IPS DF 6.9 (cell line): ENCODE measurements at places on chromosomes 16 and 17.
A peak's percentile ranks its signal among the peaks of the same experiment; 100 is the strongest.

GRCh38 chr17:75345514-75346167, 56.4 kb upstream of the SLC25A19 start:
- H3K4me3 ChIP-seq = no peak overlapping the region
- peaks cover 18% of the 10 kb centered on the region for H3K4me1 ChIP-seq
- no peaks in the 10 kb centered on the region for H3K36me3 ChIP-seq
- no peak overlapping the region for H3K27ac ChIP-seq

DNA sequence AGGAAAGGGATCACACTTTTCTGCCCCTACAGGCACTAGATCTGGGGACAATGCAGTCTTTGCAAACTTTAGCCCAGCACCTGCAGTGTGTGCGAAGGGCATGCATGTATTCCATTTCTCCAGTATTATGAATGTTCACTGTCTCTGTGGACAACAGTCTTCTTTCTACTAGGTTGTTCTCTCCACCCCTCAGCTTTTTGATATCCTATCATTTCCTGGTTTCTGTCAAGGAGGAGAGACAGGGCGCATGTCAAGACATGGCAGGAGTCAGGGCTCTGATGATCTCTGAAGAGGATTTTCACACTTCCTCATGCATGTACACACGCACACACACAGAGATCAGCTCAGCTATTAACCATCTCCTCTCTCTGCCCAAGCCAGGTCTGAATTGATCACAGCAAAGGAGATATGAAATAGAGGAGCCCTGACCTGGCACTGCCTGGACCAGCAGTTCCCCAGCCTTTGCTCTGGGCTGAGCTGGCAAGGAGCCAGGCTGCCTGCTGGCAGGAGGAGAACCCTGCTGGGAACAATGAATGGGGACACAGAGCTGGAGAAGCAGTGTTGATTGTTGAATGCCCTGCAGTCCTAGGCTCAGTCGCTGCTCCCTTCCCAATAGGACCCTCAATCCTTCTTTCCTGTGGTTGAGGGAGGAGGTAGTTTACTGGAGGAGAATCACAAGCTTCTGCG, 2.6 kb downstream of the GPR179 start:
- H3K27ac ChIP-seq = no peak overlapping the region
- H3K27me3 ChIP-seq = no peaks in the 10 kb centered on the region
- H3K36me3 ChIP-seq = no peaks in the 10 kb centered on the region

GRCh38 chr16:87086575-87086974, 230.6 kb downstream of the C16orf95 start:
- no peaks in the 10 kb centered on the region for H3K4me1 ChIP-seq
- H3K27ac ChIP-seq = no peak overlapping the region
- no peak overlapping the region for H3K4me3 ChIP-seq
- H3K36me3 ChIP-seq = no peaks in the 10 kb centered on the region

- no peak overlapping the region for H3K4me3 ChIP-seq
- no peak for DNase-seq
- no peak overlapping the region for H3K27ac ChIP-seq
- no peaks in the 10 kb centered on the region for H3K36me3 ChIP-seq
- H3K4me1 ChIP-seq = no peaks in the 10 kb centered on the region
These were observed 6.3 kb upstream of the ZCCHC14 start for GRCh38 chr16:87499189-87499486.

DNA sequence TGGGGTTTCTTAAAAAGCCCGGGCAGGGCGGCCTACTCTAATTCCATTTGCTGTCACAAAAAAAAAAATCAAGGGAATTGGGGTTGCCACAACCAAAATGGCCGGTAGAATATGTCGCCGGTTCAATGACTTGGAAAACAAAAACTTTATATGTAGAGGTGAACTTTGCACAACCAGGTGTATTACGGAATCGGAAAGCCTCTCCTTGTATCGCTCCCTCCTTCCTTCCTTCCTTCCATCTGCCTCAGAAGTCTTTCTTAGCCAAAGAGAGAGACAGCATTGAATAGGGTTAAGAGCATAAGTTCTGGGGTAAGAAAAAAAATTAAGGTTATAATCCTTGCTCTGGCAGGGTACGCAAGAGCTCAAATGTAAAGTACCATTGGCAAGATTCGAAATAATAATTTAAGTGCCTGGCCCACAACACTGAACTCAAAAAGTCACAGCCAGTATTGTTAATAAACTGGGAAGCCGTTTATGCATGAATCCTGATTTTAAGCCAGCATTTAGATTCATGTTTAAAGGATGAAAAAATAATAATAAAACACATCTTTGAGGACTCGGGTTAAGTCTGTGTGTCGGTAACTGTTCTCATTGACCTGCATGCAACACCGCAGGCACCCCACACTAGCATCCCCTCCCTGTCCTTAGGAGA, 522 bp upstream of the GLG1 start:
- H3K4me3 ChIP-seq = peak overlapping the region; percentile 95; the same call in 1 of the 2 replicates
- no peak overlapping the region for H3K27ac ChIP-seq
- no peak for DNase-seq
- no peaks in the 10 kb centered on the region for H3K27me3 ChIP-seq

GRCh38 chr17:40436636-40437035, 6.6 kb upstream of the IGFBP4 start:
- H3K4me1 ChIP-seq = peaks cover 1% of the 10 kb centered on the region; the same call in 1 of the 2 replicates
- H3K27me3 ChIP-seq = no peaks in the 10 kb centered on the region
- no peaks in the 10 kb centered on the region for H3K36me3 ChIP-seq
- DNase-seq = no peak
- no peak overlapping the region for H3K4me3 ChIP-seq
- no peak overlapping the region for H3K27ac ChIP-seq

- DNase-seq = no peak
- H3K27me3 ChIP-seq = no peaks in the 10 kb centered on the region
- no peak overlapping the region for H3K27ac ChIP-seq
- H3K4me3 ChIP-seq = no peak overlapping the region
- H3K4me1 ChIP-seq = no peaks in the 10 kb centered on the region
These were observed 26.8 kb upstream of the GOSR1 start for GRCh38 chr17:30450125-30451027.

- H3K4me3 ChIP-seq = no peak overlapping the region
- no peak overlapping the region for H3K27ac ChIP-seq
- no peaks in the 10 kb centered on the region; the same call in 1 of the 2 replicates for H3K4me1 ChIP-seq
- no peaks in the 10 kb centered on the region for H3K36me3 ChIP-seq
- H3K27me3 ChIP-seq = no peaks in the 10 kb centered on the region
These were observed 42.5 kb downstream of the KCNJ12 start for GRCh38 chr17:21418446-21419298.

- no peak overlapping the region for H3K27ac ChIP-seq
- H3K4me1 ChIP-seq = no peaks in the 10 kb centered on the region
- no peaks in the 10 kb centered on the region for H3K27me3 ChIP-seq
- H3K36me3 ChIP-seq = no peaks in the 10 kb centered on the region; the same call in 1 of the 2 replicates
These were observed 846.4 kb upstream of the CDH8 start for GRCh38 chr16:62882552-62883221.

- H3K4me3 ChIP-seq = no peak overlapping the region
- no peaks in the 10 kb centered on the region for H3K36me3 ChIP-seq
- no peak for DNase-seq
These were observed 12.9 kb upstream of the TOM1L1 start for GRCh38 chr17:54887787-54888186.

DNA sequence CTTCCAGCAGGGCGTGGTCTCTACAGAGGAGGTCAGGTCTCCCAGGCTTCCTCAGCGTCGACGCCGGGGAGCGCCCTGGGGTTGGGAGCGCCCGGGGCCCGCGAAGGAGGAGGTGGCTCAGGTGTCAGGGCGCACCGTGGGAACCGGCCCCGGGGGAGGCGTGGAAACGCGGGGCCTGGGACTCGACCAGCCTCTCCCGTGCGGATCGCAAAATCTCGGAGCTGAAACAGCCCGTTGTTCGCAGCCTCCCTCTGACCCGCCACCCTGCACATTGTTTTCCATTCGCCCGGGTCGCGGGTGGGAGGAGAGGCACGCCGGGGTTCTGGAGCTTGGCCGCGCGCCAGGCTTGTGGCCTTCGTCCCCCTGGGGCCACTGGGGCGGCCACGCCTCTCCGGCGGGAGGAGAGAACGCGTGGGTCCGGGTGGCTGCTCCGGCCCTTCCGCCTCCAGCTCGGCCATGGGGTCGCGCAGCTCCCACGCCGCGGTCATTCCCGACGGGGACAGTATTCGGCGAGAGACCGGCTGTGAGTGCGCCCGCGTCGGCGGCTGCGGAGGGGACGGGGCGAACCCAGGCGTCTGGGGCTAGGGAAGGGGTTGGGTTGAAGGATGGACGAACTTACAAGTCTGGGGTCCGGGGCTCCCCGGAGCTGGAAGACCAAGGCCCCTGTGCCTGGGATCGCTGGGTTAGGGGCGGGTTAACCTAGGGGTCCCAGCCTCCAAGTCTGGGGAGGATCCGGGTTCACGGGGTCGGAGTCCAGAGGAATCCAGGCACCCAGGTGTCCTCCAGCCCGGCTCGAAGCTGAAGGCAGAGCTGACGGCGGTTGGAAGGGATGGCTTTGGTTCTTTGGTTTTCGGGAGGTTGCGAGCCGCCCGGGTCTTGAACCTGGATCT, at the start of gene CHP2:
TSS of gene CHP2 (plus strand) at position 433 of the 890 bp plus-strand sequence. CDS start at position 457, 24 bp downstream.
- H3K4me3 ChIP-seq = peak within 1 kb of the TSS; percentile 67; the same call in 1 of the 2 replicates
- DNase-seq = no peak
- peaks cover 6% of the 10 kb centered on the region; the same call in 1 of the 2 replicates for H3K27me3 ChIP-seq
- no peak within 1 kb of the TSS for H3K27ac ChIP-seq

GRCh38 chr16:68711421-68712139, 25.5 kb upstream of the CDH1 start:
- no peak overlapping the region for H3K4me3 ChIP-seq
- DNase-seq = no peak
- H3K27ac ChIP-seq = no peak overlapping the region
- H3K36me3 ChIP-seq = no peaks in the 10 kb centered on the region
- peaks cover 9% of the 10 kb centered on the region; the same call in 1 of the 2 replicates for H3K4me1 ChIP-seq
- no peaks in the 10 kb centered on the region for H3K27me3 ChIP-seq

GRCh38 chr16:1468426-1468810, 6.4 kb downstream of the CLCN7 start:
- H3K27ac ChIP-seq = no peak overlapping the region
- no peaks in the 10 kb centered on the region for H3K36me3 ChIP-seq
- DNase-seq = no peak
- H3K4me1 ChIP-seq = peaks cover 2% of the 10 kb centered on the region; the same call in 1 of the 2 replicates
- H3K27me3 ChIP-seq = no peaks in the 10 kb centered on the region

DNA sequence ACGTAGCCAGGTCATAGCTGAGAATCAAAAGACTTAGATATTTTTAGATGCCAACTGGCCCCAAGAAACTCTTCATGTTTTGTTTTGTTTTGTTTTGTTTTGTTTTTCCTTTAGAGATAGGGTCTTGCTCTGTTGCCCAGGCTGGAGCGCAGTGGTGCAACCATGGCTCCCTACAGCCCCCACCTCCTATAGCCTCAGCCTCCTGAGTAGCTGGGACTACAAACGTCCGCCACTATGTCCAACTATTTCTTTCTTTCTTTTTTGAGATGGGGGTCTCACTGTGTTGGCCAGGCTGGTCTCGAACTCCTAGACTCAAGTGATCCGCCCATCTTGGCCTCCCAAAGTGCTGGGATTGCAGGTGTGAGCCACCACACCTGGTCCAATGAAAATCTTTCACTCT, 107.1 kb downstream of the ADCY9 start:
- H3K36me3 ChIP-seq = no peaks in the 10 kb centered on the region
- H3K27ac ChIP-seq = no peak overlapping the region
- no peak for DNase-seq
- no peaks in the 10 kb centered on the region for H3K27me3 ChIP-seq
- H3K4me3 ChIP-seq = no peak overlapping the region

- no peaks in the 10 kb centered on the region for H3K36me3 ChIP-seq
- H3K4me1 ChIP-seq = peaks cover 17% of the 10 kb centered on the region
- peak within 1 kb of the TSS; percentile 24; the same call in 1 of the 2 replicates for H3K4me3 ChIP-seq
- H3K27me3 ChIP-seq = peaks cover 23% of the 10 kb centered on the region
- no peak within 1 kb of the TSS for H3K27ac ChIP-seq
These were observed at the start of gene ZNF469 for GRCh38 chr16:88382491-88383400. Gene ZNF469 (plus strand): TSS chr16:88382959. CDS start chr16:88427471, 44,512 bp downstream.

DNA sequence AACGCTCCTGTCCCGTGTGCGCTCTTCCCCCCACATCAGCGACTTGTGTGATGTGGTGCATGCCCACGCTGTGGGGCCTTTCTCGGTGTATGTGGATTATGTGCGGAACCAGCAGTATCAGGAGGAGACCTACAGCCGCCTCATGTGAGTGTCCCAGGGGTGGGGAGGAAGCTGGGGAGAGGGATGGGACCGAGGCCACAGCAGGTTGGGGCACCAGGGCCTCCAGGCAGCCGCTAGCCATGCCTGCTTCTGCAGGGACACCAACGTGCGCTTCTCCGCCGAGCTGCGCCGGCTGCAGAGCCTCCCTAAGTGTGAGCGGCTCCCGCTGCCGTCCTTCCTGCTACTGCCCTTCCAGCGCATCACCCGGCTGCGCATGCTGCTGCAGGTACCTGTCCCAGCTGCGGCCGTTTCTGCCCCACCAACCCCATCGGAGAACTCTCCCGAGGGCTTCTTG, 5.8 kb downstream of the ARHGEF15 start:
- H3K4me1 ChIP-seq = peaks cover 5% of the 10 kb centered on the region
- peak overlapping the region; percentile 38; the same call in 1 of the 2 replicates for H3K4me3 ChIP-seq
- H3K27me3 ChIP-seq = no peaks in the 10 kb centered on the region; the same call in 1 of the 2 replicates
- no peak overlapping the region for H3K27ac ChIP-seq

GRCh38 chr17:35537601-35538141, at the start of gene SLFN12L:
Gene SLFN12L (minus strand): TSS chr17:35537678. CDS start chr17:35522364, 15,314 bp downstream.
- no peaks in the 10 kb centered on the region for H3K36me3 ChIP-seq
- H3K27ac ChIP-seq = no peak within 1 kb of the TSS
- no peaks in the 10 kb centered on the region for H3K27me3 ChIP-seq
- H3K4me1 ChIP-seq = no peaks in the 10 kb centered on the region
- no peak within 1 kb of the TSS for H3K4me3 ChIP-seq

GRCh38 chr17:4908301-4908700, 5.4 kb upstream of the CHRNE start:
- H3K4me3 ChIP-seq = no peak overlapping the region
- no peaks in the 10 kb centered on the region for H3K36me3 ChIP-seq
- H3K4me1 ChIP-seq = peaks cover 6% of the 10 kb centered on the region; the same call in 1 of the 2 replicates
- no peak for DNase-seq
- H3K27ac ChIP-seq = no peak overlapping the region

GRCh38 chr17:72618001-72618509, 474.4 kb downstream of the SLC39A11 start:
- peaks cover 1% of the 10 kb centered on the region; the same call in 1 of the 2 replicates for H3K4me1 ChIP-seq
- no peak overlapping the region for H3K4me3 ChIP-seq
- no peak overlapping the region for H3K27ac ChIP-seq
- H3K36me3 ChIP-seq = no peaks in the 10 kb centered on the region
- DNase-seq = no peak
- H3K27me3 ChIP-seq = no peaks in the 10 kb centered on the region; the same call in 1 of the 2 replicates

GRCh38 chr17:47203984-47204721, 5.0 kb upstream of the MYL4 start:
- no peaks in the 10 kb centered on the region for H3K36me3 ChIP-seq
- no peak for DNase-seq
- no peaks in the 10 kb centered on the region for H3K27me3 ChIP-seq
- H3K27ac ChIP-seq = no peak overlapping the region
- no peaks in the 10 kb centered on the region for H3K4me1 ChIP-seq

GRCh38 chr17:42917236-42917603, 16.6 kb downstream of the G6PC1 start:
- H3K36me3 ChIP-seq = no peaks in the 10 kb centered on the region
- H3K4me3 ChIP-seq = no peak overlapping the region
- H3K27ac ChIP-seq = no peak overlapping the region
- DNase-seq = no peak
- H3K27me3 ChIP-seq = no peaks in the 10 kb centered on the region

GRCh38 chr17:53475002-53475401, 347.7 kb upstream of the KIF2B start:
- no peak overlapping the region for H3K27ac ChIP-seq
- H3K36me3 ChIP-seq = no peaks in the 10 kb centered on the region
- no peaks in the 10 kb centered on the region for H3K4me1 ChIP-seq
- no peak overlapping the region for H3K4me3 ChIP-seq
- no peaks in the 10 kb centered on the region for H3K27me3 ChIP-seq

GRCh38 chr16:88697116-88697830, 8.9 kb downstream of the RNF166 start:
- peaks cover 19% of the 10 kb centered on the region; the same call in 1 of the 2 replicates for H3K36me3 ChIP-seq
- DNase-seq = no peak
- H3K27me3 ChIP-seq = no peaks in the 10 kb centered on the region
- no peaks in the 10 kb centered on the region; the same call in 1 of the 2 replicates for H3K4me1 ChIP-seq
- H3K27ac ChIP-seq = no peak overlapping the region
- no peak overlapping the region for H3K4me3 ChIP-seq
